Fibroblast of lung (primary cell): ENCODE measurements at places on chromosomes 1 and 21. TPM values are rescaled to one million over a fixed set of nuclear protein-coding genes. Genes with fewer than 3 reads are reported as not detected.

Gene FCRLB
- polyA plus RNA-seq, result 0.45 and 1.1 TPM in 2 replicates

Gene RGS8
- polyA plus RNA-seq, result not detected in 2 replicates

Gene OR2M3
- polyA plus RNA-seq, result 0.02 TPM in 1 of 2 replicates, not detected in the other

Gene SLC6A9
- polyA plus RNA-seq, result 3.3 and 3.4 TPM in 2 replicates

Gene HSD11B1
- 7.1 and 31.0 TPM in 2 replicates for polyA plus RNA-seq

Gene WNT9A
- polyA plus RNA-seq, result 1.0 and 2.7 TPM in 2 replicates

Gene CAMTA1
- polyA plus RNA-seq, result 78.5 and 86.0 TPM in 2 replicates

Gene ETV3L
- polyA plus RNA-seq, result not detected in 2 replicates

Gene RNU11
- polyA plus RNA-seq, result not detected in 2 replicates

Gene HES3
- not detected in 2 replicates for polyA plus RNA-seq

Gene NGF
- 12.8 and 17.6 TPM in 2 replicates for polyA plus RNA-seq

Gene SPATA6
- polyA plus RNA-seq, result 5.5 and 6.8 TPM in 2 replicates

Gene TTC39A
- 0.28 and 0.72 TPM in 2 replicates for polyA plus RNA-seq

Gene THEM5
- not detected in 2 replicates for polyA plus RNA-seq

Gene VPS26C
- polyA plus RNA-seq, result 55.9 and 61.4 TPM in 2 replicates

Gene ADGRB2
- 4.4 and 4.8 TPM in 2 replicates for polyA plus RNA-seq

Gene CRYAA
- not detected in 2 replicates for polyA plus RNA-seq

Gene UBIAD1
- polyA plus RNA-seq, result 7.1 and 12.9 TPM in 2 replicates

Gene SUSD4
- 0.33 and 0.63 TPM in 2 replicates for polyA plus RNA-seq

Gene LCE1A
- not detected in 2 replicates for polyA plus RNA-seq

Gene ARMH1
- 0.75 and 2.4 TPM in 2 replicates for polyA plus RNA-seq

Gene ZNF697
- polyA plus RNA-seq, result 7.4 and 9.6 TPM in 2 replicates

Gene OR6N1
- not detected in 2 replicates for polyA plus RNA-seq

Gene C1orf50
- 7.8 and 9.5 TPM in 2 replicates for polyA plus RNA-seq

Gene FAM72C
- polyA plus RNA-seq, result 0.77 and 2.3 TPM in 2 replicates

Gene TDRD5
- polyA plus RNA-seq, result not detected in 2 replicates

Gene SH3D21
- polyA plus RNA-seq, result 1.1 and 1.9 TPM in 2 replicates

Gene MAP3K21
- polyA plus RNA-seq, result 0.07 and 0.27 TPM in 2 replicates

Gene PADI1
- polyA plus RNA-seq, result not detected in 2 replicates

Gene PKP1
- 0.06 and 0.08 TPM in 2 replicates for polyA plus RNA-seq

Gene ETS2
- polyA plus RNA-seq, result 28.0 and 60.5 TPM in 2 replicates

Gene RGSL1
- polyA plus RNA-seq, result not detected in 2 replicates
